Activated CD8-positive, alpha-beta memory T cell treated with anti-CD3 and anti-CD28 coated beads for 1 hour (primary cell): ENCODE measurements at places on chromosomes 2 and 18.

GRCh38 chr2:81658227-81658626 is 1353.7 kb upstream of the LRRTM1 start:
- no peak for DNase-seq

DNA sequence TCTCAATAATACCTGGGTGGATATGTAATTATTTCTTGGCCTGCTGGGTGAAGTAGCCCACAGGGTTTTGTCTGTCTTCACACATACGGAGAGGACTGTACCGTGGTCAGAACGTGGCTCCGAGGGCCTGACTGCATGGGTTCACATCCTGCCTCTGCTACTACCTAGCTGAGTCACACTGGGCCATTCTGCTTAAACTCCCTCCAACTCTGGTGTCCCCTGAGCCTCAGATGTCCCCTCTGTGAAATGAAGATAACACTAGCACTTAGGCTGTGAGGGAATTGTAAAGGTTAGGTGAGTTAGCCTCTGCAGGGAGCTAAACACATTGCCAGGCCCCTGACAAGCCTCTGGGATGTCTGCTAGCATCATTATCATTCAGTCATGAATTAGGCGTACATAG is 120.1 kb upstream of the NABP1 start:
- DNase-seq: no peak

- DNase-seq: no peak
These were observed 4.3 kb downstream of the NLRC4 start for GRCh38 chr2:32260376-32260775.

- no peak for DNase-seq
These were observed 15.9 kb downstream of the CENPA start for GRCh38 chr2:26801796-26802195.

GRCh38 chr18:59200787-59201186 is 19.2 kb upstream of the GRP start:
- DNase-seq: no peak

GRCh38 chr18:62324181-62324828 is 805 bp upstream of the TNFRSF11A start:
- no peak for DNase-seq

- no peak for DNase-seq
These were observed 437.2 kb upstream of the KLHL29 start for GRCh38 chr2:22947741-22948140.

GRCh38 chr2:86037795-86038192 is 67.9 kb downstream of the POLR1A start:
- DNase-seq: no peak

DNA sequence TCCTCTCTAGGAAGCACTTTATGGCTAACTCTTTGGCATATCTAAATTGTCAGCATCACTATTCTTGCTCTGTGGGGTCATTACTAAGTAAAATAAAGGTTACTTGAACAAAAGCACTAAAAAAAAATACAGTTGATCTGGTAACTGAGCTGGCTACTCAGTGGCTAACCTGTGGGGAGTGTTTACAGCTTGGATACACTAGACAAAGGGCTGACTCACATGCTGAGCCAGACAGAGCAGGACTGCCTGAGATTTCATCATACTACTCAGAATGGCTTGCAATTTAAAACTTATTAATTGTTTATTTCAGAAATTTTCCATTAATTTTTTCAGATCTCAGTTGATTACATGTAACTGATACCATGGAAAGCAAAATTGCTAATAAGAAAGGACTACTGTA is 1690.4 kb upstream of the SLC39A10 start:
- DNase-seq: no peak

DNA sequence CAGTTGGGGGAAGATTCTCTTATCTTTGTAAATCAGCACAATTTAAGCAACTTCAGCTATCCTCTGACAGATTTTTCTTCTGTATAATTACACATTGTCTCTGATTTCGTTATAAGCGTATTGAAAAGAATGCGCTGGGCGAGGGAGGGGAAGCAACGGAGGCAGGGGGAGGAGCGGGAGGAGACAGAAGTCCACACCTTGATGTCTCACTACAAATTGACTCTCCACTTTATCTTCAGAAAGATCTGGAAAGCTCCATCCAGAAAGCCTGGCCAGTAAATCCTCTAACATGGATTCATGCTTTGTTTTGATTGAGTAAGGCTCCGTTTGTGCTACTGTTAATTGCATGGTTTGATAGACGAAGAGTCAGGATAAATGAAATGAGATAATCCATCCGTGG is 76.6 kb downstream of the SMIM21 start:
- DNase-seq: no peak

DNA sequence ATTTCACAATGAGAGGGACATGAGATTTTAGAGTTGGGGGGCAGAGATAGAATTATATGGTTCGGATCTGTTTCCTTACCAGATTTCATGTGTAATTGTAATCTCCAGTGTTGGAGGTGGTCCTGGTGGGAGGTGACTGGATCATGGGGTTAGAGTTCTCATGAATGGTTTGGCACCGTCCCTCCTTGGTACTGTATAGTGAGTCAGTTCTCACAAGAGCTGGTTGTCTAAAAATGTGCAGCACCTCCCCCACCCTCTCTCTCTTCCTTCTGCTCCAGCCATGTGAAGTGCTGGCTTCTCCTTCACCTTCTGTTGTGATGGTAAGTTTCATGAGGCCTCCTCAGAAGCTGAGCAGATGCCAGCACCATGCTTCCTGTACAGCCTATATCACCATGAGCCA is 138.1 kb downstream of the SCG2 start:
- no peak for DNase-seq

DNA sequence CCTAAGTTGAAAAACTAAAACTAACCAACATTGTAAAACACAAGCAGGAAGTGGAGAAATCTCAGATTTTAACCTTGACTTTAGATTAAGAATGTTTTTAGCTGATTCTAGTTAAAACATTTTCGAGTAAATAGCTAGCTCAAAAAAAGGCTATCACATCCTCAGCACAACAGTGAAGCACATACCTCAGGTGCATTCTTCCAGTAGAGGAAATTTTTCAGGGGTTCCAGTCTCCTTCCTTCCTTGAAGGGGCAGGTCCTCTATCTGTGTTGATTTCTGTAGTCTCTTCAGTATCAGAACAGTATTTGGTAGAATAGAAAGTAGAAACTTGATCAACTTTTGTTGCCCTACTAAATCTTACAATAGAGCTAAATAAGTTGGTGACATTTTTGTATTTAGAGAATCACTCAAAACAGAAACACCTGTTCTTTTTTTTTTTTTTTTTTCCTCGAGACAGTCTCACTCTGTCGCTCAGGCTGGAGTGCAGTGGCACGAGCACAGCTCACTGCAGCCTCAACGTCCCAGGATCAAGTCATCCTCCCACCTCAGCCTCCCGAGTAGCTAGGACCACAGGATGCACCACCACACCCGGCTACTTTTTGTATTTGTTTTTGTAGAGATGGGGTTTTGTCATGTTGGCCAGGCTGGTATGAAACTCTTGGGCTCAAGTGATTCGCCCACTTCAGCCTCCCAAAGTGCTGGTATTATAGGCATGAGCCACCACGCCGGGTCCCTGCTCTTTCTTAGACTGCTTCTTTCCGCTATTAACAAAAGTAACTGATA is 6.9 kb upstream of the GPR155 start:
- no peak for DNase-seq

- DNase-seq: no peak
These were observed 8.7 kb upstream of the COX7A2L start for GRCh38 chr2:42369532-42370229.

- DNase-seq: no peak
These were observed 48.4 kb upstream of the ANKRD44 start for GRCh38 chr2:197358931-197359330.

- DNase-seq: no peak
These were observed 20.6 kb upstream of the SLC38A11 start for GRCh38 chr2:164975891-164976290.

GRCh38 chr2:237674731-237675276 is 47.4 kb downstream of the LRRFIP1 start:
- DNase-seq: peak; percentile 70

DNA sequence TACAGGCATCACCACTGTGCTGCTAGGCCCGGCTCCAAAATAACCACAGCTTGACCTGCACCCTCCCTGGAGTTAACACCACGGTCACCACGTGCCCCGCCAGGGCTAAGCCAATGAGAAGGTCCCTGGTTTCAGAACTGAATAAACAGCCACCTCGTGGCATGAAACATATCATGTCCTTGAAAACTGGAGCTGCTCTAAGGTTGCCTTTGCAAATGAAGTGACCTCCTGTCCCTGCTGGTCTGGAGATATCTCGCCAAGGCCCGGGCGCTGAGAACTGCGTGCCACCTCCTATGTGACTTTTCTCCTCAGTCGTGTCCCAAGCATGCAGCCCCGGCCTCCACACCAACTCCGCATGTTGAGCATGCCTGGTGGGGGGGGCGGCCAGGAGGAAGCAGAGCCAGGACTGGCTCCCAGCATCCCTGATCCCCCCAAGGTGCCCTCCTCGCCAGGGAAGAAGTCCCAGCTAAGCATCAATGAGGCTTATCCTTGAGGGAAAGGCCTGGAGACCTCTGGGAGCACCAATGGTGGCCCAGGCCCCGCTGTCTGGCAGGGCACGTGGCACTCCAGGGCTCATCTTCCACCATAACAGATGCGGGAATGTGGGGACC is 16.3 kb upstream of the KCNG2 start:
- no peak for DNase-seq

- DNase-seq: no peak
These were observed 268.9 kb upstream of the TANK start for GRCh38 chr2:160891353-160891740.

GRCh38 chr2:173898178-173898668 is 67.0 kb downstream of the SP3 start:
- DNase-seq: no peak

DNA sequence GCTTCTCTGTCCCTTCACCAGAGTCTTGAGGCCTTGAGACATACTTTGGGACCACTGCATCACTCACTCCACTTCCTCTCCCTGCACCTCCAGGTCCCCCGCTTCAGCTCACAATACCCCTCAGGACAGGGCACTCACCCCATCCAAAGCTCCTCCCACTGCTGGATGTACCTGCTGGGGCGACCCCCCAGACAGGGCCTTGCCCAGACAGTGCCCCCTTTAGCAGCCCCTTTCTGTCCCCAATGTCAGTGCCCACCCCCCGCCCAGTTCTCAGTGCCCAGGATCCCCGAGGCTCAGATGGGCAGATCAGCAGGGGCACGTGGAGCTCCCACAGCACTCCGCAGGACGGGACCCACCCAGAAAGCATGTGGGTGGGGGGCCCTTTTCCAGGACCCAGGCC is 23.8 kb upstream of the IMP4 start:
- DNase-seq: no peak

- DNase-seq: no peak
These were observed 6.4 kb upstream of the FHL2 start for GRCh38 chr2:105405291-105405690.

GRCh38 chr2:60992985-60993392 is 24.5 kb upstream of the PEX13 start:
- no peak for DNase-seq

- DNase-seq: no peak
These were observed 71.0 kb downstream of the NOL4 start for GRCh38 chr18:34153711-34154110.

GRCh38 chr2:140597836-140598235 is 1533.0 kb downstream of the LRP1B start:
- DNase-seq: no peak

- DNase-seq: no peak
These were observed 84.7 kb downstream of the CDC42EP3 start for GRCh38 chr2:37586663-37587317.

DNA sequence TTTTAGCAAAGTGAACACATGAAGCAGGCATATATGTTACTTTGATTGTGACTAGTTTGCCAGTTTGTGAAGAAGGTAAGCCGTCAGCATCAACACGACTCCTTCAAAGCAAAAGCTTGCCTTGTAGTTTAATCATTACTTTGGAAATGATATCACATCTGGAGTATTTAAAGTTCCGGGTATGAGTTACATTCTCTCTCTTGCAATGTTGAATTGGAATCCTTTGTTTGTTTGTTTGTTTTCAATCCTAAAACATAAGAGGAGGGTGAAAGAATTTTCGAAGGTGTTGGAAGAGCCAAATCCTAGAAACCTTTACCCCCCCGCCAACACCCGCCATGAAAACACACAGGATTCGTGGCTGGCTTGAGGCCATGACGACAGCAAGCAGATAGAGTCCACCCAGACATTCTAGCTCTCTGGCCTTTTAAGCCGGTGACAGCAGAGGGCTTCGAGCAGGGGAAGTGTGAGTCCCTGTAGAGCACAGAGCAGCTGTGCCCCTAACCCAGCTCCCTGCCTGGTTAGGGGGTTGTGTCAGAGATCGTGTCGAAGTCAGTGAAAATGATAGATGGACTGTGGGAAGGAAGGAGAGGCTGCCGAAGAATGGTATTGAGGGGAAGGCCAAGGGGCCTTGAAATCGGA is 103.8 kb upstream of the SMIM21 start:
- no peak for DNase-seq

DNA sequence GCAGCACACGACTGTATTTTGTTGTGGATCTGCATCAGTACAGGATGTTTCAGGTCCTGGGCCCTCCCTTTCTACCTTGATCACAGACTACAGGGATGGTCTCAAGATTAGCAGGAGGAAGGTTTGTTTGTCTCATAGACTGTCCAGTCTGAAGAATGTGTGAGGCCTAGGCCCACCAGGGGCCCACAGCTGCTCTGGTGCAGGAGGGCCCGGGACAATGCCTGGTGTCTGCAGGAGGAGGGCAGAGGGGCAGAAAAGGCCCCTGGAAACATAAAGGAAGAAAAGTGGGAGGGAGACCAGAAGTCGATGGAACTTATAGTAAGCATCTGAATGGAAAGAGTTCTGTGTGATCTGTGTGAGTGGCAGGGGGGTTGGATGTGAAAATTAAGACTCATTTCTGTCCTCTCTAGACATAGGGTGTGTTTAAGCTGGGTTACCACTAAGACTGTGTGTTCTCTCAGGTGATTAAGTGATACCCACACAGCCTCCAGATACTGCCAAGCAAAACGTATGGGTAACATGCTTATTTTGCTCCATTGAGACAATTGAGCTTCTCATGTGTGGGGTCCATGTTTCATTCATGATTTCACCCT is 33.4 kb upstream of the LPIN2 start:
- DNase-seq: no peak

GRCh38 chr18:55763298-55763697 is 175.3 kb upstream of the TCF4 start:
- no peak for DNase-seq

DNA sequence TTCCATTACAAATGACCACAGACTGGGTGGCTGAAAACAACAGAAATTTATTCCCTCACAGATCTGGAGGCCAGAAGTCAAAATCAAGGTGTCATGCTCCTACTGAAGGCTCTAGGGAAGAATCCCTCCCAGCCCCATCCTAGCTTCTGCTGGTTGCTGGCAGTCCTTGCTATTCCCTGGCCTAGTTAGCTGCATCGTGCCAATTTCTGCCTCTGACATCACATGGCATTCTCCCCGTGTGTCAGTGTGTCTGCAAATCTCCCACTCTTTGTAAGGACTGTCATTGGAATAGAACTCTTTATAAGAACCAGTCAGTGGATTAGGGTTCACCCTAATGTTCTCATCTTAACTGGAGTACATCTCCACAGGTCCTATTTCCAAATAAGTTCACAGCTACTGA is 30.5 kb upstream of the NCKAP5 start:
- DNase-seq: no peak
